ENCODE measurements at places on chromosomes 2 and 18.
A peak's percentile ranks its signal among the peaks of the same experiment; 100 is the strongest.

DNA sequence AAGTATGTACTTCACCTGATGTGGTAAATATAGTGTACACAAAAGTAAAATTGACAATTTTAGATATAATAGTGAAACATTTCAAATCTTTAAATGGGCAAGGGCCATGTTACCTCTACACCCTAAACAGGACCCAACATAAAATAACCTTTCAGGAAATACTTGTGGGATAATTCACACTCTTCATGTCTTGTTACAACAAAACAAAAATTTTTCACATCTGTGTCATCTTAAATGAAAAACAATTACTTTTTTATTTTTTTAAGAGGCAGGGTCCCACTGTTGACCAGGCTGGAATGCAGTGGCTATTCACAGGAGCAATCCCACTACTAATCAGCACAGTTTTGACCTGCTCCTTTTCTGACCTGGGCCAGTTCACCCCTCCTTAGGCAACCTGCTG lies 42.1 kb downstream of the SRBD1 start:
- no peak for DNase-seq

DNA sequence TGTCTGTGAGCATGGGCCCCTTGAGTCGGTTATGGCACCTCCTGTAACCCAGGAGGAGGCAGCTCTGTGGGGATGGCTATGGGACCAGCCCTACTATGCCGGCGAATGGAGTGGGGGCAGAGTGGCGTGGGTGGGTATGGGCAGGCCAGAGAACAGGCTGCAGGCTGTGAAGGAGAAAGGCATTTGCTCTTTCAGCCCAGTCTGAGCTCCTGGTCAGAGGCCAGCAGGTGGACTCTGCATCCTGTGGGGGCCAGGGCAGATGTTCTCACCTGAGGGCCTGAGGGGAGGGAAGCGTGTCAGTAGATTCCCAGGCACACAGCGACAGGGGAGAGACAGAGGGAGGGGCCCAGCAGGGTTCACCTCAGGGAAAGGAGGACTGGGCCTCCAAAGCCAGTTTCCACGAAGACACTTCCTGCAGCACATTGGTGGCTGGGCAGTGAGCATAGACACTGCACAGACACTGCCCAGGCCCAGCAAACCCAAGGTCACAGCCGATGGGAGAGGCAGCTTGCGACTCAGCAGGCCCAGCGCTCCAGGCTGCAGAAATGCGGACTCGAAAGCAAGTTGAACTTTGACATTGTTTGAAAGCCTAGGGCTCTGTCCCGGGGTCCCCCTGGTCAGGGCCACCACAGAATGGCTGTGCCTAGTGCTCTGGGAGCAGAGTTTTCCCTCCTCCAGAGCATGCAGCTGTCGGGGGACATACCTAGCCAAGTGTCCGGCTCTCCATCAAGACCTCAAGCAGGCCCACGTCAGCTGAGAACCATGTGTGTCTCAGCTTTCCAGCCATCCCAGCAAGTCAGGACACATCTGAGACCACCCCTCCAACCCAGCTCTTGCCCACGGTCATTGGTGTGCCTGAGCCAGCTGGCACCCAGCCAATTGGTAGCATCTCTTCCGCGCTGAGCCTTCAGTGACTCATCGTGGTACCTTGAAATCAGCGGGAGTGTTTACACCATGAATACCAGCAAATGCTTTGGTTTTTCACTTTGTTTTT lies 53.8 kb downstream of the TGOLN2 start:
- peak; percentile 38 for DNase-seq

- DNase-seq = no peak
Observed at GRCh38 chr2:163436963-163437362, 298.8 kb downstream of the FIGN start.

- no peak for DNase-seq
Observed at GRCh38 chr2:224405841-224406370, 4.0 kb upstream of the FAM124B start.

- no peak for DNase-seq
Observed at GRCh38 chr2:86336675-86337243, 667 bp downstream of the REEP1 start.

DNA sequence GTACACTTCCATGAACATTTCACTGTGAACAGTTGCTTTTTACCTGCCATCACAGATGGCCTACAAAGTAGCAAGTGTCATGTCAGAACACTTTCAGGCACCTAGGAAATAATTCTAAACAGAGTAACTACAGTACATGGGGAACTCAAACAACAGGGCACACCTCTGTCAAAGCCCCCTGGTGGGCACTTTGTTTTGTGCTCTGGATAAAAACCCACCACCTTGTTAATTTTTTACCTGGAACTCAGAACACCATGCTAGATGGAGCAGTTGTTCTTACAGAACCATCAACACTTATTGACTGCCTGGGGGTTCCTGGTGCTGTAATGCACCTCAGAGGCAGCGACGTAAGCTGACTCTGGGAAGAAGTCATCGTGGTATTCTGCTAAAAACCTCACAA lies 2.3 kb downstream of the MSL3B start:
- no peak for DNase-seq

DNA sequence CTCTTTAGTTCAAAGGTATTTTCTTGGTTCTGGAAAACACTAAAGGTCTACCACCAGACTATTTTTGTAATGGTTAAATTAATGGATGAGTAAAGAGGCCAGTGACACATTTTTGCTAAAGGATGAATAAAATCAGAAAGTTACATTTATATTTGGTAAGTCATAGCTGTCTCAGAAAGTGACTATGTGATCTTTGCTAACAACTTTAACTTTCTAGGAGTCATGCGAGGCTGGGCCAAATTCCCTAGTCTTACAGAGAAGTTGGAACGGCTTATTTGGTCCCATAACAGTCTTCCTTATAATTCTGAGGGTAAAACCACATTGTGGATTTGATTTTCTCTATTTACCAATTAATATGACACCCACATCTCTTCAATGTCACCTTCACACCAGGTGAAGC lies 198.1 kb downstream of the PDE1A start:
- peak; percentile 27 for DNase-seq

- no peak for DNase-seq
Observed at GRCh38 chr2:134603966-134604365, 114.8 kb downstream of the TMEM163 start.

GRCh38 chr2:109375131-109375561 lies 238.6 kb downstream of the SEPTIN10 start:
- DNase-seq = no peak

GRCh38 chr18:57497372-57498294 lies 62.5 kb downstream of the ONECUT2 start:
- DNase-seq = no peak

DNA sequence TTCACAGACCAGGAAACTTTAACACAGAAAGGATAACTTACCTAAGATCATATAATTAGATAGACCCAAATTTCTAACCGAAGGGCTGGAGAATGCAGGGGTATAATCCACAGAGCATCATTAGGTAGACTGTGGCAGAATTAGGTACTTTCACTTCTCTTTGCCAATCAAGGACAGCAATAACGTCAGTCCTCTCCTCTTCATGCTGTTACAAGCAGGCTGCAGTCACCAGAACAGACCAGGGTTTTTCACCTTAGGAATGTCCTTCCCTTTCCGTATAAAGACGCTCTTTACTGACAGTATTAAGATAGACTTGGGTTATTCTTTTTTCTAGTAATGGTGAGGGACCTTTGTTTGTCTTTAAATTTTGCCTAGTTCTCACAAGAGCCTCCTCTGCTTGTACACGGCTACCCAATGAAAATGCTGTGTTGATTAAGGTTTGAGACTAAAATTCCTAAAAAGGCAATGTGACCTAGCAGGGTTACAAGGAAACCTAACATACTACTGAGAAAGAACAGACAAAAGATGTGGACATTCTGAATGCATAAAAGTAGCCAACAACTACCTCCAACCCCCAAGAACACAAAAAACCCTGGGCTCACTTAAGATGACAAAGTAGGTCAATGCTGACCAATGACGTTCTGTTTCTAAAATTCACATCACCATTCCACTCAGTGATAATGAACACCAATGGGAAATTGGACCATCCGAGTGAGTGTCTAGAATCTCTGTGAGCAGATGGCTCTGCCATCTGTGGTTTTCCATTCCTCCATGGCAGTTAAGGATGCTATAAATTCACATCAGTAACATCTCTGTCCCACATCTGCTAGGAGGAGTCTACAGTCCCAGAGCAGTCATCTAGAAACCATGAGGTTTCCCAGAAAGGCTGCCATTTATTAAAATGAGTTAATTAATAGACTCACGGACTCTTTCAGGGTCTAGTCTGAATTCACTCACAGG lies 2.1 kb downstream of the PDIA6 start:
- no peak for DNase-seq

DNA sequence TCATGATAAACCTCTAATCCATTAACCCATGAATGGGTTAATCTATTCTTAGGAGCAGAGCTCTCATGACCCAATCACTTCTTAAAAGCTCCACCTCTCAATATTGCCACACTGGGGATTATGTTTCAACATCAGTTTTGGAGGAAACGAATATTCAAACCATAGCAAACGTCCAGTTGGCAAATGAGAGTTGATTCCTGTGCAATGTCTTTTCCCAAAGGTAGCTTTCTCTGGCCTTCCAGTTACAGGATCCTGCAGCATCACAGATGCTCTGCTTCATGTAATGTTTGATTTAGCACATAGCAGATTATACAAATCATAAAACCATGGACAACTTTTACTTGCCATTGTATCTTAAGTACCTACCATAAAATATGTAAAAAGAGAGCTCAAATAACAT lies 481.0 kb downstream of the TNS1 start:
- DNase-seq = no peak

DNA sequence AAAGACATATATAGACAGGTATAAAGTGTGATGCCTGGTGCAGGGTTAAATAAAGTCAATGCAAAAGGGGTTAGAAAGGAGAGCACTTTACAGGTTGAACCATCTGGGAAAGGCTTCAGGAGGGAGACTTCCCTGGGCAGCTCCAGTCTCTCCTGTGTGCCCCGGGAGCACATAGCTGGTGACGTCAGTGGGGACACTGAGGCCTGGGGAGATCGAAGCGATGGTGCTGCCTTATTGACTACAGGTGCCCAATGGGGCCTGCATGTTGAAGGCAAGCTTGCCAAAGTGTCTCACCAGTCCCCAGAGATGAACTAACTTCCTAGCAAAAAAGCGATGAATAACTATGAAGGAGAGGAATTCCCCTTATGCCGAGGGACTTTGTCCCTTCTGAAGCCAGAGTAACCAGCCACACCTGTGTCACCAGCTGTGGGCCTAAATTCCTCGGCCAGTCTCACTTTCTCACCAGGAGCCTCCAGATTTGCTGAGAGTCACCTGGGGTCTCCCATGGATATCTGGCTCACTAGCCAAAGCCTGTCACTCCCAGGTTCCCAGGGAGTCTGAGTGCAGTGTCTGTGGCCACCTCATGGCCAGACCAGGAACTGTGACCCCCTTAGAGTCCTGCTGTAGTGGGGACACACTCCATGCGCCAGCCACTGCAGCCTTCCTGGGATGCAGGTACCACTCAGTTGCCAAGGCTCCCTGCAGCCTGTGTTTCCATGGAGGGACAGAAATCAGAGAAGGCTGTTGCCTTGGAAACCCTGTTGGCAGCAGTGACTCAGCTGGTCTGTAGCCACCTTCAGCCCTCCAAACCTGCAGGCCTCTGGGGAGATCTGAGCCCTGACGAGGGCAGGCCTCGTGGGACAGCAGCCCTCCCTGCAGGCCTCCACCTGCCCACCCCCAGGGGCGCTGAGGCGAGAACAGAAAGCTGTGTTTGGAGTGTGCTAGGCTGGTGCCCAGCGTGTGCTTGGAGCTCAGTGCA lies 128.7 kb downstream of the CTIF start:
- peak; percentile 18 for DNase-seq

DNA sequence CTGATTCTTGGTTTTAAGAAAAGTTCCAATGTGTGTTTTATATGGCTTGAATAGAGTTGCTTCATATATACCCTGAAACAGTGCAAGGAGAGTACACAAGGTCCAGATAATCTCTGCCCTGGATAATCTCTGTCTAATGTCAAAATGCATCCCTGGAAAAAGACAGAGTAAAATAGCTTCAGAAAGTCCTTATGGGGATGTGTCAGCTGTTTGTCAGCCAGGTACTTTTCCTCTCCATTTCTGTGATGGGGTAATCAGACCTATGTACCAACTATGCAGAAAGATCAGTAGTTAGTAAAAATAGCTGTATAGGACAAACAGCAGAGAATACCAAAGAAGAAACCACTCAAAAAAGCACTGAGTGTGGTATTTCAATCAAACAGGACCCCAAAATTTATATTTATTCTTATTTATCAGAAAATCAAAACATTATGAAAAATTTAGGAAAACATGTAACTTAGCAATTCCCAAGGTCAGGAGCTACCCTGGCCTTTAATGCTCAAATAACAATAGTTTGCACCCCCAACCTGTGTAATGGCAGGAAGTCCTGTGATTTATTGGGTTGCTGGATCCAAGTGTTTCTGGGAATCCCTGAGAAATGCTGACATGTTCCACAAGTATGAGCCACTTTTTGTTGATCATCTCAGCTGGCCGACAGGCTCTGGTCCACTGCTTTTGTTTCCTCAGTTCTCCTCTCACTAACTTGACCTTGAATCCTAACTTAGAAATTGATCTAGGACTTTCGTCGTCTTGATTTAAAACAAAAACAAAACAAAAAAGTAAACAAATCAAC lies 69.6 kb downstream of the MDH1 start:
- DNase-seq = no peak

DNA sequence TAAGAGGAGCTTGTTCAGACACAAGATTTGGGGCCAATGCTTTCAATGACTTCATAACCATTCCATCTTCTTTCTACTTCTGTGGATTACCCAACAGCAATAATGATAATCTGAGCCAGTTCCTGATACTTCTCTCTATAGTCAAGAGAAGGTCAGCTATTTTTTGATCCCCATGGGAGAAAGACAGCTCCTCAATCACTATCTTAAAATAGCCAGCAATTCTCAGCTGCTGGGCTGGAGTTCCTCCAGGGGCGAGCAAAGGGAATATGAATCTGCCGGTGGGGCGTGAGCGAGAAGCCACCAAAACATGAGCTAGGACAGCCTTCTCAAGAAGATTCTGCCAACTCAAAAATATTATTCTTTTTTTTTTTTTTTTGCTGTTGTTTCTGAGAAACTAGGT lies at the start of gene TMEM182:
TMEM182 (plus strand) TSS at position 269 of the 400 bp plus-strand sequence. CDS start 187 bp downstream, outside the sequence.
- no peak for DNase-seq

- no peak for DNase-seq
Observed at GRCh38 chr18:75034937-75035336, 174.0 kb downstream of the PTGR3 start.

- peak; percentile 28 for DNase-seq
Observed at GRCh38 chr2:142877216-142877838, at the start of gene KYNU. TSS of gene KYNU (plus strand) at chr2:142877664. CDS start at chr2:142885368, 7,704 bp downstream.

GRCh38 chr2:239559417-239560261 lies 158.8 kb upstream of the HDAC4 start:
- DNase-seq = no peak

GRCh38 chr2:126781806-126782205 lies 116.9 kb upstream of the TEX51 start:
- DNase-seq = no peak

DNA sequence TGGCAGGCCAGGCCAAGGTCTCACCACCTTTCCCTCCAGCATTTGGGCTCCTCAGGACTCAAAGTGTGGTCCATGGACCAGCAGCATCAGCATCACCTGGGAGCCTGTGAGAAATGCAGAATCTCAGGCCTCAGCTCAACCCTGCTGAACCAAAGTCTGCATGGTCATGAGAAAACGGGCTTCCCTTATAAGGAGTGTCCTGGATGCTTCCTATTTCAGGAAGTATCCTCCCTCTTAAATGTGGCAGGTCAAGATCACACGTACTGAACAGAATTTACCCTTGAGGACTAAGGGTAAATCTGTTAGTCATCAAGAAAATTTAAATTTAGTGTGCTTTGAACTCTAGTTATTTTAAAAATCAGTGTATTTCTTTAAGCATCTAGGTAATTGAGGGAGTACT lies 11.8 kb downstream of the CD8A start:
- DNase-seq = no peak

- no peak for DNase-seq
Observed at GRCh38 chr2:228777855-228778355, 493.2 kb downstream of the PID1 start.

GRCh38 chr2:44210362-44210761 lies 41.7 kb downstream of the PPM1B start:
- DNase-seq = no peak

All from RCC 7860 (cell line).